ENCODE measurements at places on chromosomes 1 and 21.

DNA sequence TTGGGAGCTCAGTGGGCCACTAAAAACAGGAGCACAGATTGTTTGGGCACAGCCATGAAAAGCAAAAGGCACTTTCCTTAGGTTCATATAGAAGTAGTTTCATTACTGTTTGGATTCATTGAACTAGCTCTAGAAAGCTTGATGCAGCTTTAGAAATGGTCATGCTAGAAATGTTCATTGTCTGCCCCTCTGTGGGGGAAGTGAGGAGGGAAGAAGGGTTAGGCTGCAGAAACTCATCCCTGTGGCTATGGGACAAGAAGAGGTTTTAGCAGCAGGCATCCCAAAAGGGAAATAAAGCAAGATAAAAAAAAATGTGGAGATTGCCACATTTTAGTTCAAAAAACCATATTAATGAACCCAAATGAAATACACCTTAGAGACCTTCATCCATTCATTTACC is 359.6 kb upstream of the PTBP2 start:
- DNase-seq: no peak

DNA sequence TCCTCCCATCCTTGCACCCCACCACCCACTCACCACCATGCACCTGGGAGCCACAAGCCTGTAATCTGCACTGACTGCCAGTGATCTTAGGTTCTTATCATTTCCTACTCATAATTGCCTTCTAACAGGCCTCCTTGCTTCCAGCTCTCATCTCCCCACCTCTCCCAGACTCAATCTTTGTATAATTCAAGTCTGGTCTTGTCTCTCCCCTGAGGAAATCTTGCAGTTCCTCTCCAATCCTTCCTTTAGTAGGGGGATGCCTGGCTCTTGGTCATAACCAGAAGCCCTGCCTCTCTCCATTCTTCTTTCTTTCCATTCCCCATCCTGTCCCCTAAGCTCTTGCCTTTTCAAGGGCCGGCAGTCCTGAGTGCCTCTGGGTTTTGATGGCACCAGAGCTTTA is 27.8 kb downstream of the PIGM start:
- DNase-seq: no peak

- DNase-seq: no peak
These were observed 60.9 kb downstream of the HTR6 start for GRCh38 chr1:19725606-19726005.

DNA sequence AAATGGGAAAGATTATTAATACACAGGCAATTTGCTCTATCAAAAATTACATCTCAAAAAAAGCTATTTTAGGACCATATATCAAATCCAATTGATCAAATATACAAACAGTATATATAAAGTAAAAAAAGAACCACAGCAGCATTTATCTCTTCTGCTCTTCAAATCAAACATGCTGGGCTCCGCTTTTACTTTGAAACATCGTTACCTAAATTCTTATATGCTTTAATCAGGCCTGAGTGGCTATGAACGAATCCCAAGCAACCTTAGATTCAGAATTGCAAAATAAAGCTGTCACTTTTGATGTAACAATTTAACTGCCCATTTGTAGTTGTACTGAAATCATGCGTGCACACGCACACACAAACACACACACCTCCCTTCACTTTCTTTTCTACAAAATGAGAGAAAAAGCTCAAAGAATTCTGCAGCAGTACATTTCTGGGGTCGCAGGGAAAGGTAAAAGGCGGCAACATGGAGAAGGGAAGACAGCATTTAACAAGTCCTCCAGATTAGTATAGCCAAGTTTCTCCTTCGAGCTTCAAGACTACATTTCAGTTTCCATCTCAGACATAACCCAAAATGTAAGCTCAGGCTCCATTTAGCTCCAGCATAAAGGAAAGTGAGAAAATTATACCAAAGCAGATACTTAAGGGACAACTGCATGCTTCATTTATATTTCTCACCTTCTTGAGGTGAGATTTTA is 92.2 kb upstream of the TTC39A start:
- no peak for DNase-seq

- DNase-seq: no peak
These were observed 10.9 kb downstream of the YARS1 start for GRCh38 chr1:32806290-32806689.

DNA sequence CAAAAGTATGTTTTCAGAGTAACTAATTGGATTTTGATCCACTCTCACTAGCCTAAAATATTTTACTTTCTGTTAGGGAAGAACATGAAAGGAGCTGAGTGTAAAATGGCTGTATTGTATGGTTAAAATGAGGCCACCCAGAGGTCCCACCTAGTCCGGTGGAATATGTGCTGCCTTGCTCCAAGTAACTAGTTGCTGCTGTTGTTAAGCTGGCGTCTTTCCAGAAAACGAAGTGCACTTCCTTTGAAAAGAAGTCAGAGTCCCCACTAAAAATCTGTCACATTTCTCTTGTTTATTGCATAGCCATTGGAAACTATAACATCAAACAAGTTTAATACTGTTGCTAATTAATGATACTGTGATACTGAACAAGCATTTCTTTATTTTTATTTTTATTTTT is 3.2 kb downstream of the SLC25A33 start:
- DNase-seq: no peak

GRCh38 chr1:91605566-91605965 is 104.9 kb downstream of the CDC7 start:
- DNase-seq: no peak

DNA sequence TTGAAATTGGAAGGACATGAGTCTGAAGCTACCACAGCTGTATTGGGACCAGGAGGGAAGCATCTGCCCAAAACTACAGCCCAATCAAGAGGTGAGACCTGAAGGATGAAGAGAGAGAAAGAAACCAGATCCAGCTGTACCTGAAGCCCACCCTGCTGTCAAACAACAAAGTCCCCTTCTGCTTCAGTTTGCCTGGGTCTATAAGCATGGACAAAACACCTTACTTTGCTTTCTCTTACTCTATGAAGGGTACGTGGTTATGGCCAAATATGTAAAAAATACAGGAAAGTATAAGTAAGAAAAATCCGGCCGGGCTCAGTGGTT is 26.4 kb downstream of the TOMM20 start:
- DNase-seq: no peak

- no peak for DNase-seq
These were observed 75.7 kb upstream of the PKN2 start for GRCh38 chr1:88608139-88608943.

- DNase-seq: no peak
These were observed 27.1 kb downstream of the MPZL1 start for GRCh38 chr1:167748906-167749305.

GRCh38 chr1:157166590-157166989 is 28.4 kb upstream of the ETV3 start:
- no peak for DNase-seq

GRCh38 chr1:231091831-231092301 is 51.8 kb upstream of the FAM89A start:
- DNase-seq: no peak

DNA sequence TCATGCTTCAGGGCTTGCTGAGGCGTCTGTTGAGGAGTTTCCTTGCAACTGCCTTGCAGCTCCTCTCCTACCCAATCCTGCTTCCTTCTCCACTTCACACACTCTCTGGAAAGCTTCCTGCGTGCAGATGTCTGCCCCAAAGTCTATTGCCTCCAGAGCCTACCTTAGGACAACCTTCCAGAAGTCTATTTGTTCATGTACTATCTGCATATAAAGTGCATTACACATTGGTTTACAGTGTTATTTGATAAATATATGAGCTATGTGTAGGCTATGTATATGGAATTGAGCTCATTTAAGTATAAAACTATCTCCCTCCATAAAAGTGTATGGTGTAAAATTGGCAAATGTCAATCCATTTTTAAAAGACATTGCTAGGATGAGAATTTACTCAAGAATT is 9.8 kb downstream of the PTGFR start:
- DNase-seq: no peak

DNA sequence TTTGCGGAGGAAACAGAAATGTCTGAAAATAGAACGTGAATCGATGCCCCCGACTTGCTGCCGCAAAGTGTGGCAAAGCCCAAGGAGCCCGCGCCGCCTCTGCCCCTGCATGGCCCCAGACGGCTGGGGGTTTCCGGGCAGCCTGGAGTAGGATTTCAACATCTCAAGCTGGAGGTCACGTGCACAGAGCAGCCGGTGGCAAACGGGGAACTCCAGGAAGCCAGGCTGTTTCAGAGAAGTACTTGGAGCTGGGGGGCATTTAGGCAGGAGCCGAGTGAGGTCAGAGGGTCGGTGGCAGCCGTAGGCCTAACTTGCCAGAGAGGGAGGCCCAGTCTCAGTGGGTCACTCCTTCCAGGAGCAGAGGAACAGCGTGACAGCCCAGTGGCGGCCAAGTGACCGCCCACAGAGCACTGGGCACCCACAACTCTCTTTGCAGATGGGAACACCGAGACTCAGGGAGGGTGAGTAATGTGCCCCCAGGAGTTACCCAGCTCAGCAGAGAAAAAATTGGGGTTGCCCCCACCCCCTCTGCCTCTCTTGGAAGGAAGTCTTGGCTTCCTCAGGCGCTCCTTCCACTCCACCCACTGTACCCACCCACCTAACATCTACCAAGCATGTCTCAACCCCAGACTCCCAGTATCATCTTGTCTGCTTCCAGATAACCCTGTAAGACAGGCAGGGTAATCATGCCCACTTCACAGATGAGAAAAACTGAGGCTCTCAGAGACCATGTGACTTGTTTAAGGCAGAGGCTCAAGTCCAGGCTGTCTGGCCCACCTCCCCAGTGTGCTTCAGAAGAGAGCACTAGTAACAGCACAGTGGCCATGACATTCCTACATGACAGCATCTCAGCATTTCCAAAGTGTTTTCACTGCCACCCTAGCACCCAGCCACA is 179.4 kb downstream of the HIVEP3 start:
- DNase-seq: peak; percentile 90

- no peak for DNase-seq
These were observed 38.0 kb upstream of the RGS5 start for GRCh38 chr1:163240705-163241104.

GRCh38 chr1:64733581-64734286 is 11.1 kb upstream of the RAVER2 start:
- no peak for DNase-seq

- DNase-seq: no peak
These were observed 17.3 kb upstream of the FGR start for GRCh38 chr1:27652111-27652864.

GRCh38 chr1:234322979-234323378 is 50.3 kb upstream of the COA6 start:
- DNase-seq: no peak

DNA sequence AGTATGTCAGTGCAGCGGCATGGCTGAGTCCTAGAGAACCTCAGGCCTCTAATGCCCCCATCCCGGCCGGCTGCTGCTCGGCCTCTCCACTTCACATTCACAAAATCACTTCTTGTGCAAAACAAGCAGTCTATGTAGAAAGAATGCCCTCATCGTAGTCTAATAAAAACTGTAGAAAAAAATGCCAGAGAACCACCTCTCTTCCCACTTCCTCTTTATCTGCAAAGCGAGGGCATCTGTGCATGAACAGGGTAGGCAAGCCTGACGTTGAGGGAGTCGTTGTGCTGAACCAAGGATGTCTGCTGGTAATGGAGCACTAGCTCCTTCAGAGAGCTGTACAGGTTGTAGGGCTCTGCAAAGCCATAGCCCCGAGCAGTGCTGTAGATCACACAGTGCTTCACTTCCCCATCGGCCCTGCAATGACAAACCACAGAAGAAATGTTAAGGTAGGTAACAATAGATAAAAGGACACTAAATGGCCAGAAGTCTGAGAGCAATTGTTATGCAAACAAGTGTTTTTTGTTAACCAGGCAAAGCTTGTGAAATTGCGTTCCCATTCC is 88.9 kb downstream of the PIK3R3 start:
- DNase-seq: no peak

DNA sequence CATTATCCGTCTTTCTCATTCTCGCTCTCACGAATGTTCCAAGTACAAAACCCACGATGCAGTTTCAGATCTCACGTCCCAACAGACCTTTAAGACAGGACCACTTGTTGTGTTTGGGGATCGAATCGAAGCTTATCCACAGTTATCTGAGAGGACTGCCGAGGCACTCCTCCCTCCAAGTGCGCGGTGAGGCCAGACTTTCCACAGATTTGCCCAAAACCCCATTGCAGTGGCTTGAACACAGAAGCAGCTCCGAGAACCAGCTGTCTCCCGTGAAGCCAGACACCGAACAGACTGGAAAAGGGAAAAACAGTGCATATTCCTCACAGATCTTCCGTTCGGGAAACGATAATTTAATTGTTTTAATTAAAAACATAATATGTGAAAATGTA is 46.5 kb upstream of the COL6A2 start:
- no peak for DNase-seq

- DNase-seq: no peak
These were observed 70.4 kb downstream of the CACHD1 start for GRCh38 chr1:64540265-64540791.

DNA sequence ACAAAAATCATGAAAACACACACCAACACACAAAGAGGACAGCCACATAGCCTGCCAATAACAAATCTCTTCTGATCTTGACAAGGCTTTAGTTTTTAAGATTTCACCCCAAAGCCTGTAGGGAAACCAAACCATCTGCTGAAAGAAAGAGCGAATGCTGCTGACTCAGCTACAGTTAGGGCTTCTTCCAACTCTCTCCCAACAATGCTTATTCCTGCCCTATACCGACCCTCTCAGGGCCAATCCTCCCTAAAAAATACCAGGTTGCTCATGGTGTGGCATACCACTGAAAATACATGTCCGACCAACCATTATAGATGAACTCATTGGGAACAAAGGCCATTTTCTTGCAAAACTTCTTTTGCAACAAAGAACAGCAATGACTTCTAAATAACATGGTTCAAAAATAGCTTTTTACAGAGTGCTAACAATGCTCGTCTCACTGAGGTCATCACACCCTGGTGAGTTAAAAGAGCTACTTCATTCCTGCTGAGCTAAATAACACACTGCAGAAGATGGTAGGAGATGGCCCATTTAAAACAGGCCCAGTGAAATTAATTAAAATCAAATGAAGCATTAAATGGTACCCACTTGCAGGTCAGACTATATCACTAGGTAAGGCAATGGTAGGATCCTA is 86.1 kb downstream of the KIAA0319L start:
- DNase-seq: no peak

DNA sequence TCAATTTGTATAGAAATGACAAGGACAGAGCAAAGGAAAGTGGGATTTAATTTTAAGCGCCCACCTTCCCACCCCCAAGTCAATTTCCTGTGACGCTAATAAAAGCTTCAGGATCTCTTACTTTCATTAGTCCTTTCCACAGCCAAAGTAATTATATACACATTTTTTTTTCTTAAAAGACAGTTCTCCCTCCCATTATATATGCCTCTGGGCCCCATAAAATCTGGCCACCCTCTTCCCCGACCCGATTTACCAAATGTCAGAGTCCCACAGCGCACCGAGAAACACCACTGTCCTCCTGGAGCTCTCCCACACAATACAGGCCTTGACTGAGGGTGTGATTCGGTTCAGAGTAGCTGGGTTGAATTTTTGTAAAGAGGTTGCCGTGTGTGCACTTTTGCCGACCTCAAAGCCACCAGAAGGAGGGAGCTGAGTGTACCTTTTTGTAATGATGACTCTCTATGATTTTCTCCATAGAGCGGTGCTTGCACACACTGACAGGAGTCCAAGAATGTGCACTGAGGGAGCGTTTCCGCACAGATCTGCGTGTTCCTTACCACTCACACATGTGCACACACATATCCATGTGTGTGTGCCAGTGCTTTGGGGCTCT is 26.2 kb upstream of the IL10 start:
- no peak for DNase-seq

GRCh38 chr1:2221271-2221670 is 6.8 kb upstream of the SKI start:
- no peak for DNase-seq

- DNase-seq: no peak
These were observed 18.6 kb upstream of the GPR37L1 start for GRCh38 chr1:202104073-202104472.

Measured in psoas muscle (tissue), 8 donors.